ENCODE measurements at places on chromosomes 13 and 19.
A peak's percentile ranks its signal among the peaks of the same experiment; 100 is the strongest.

- no peak for DNase-seq
Observed at GRCh38 chr19:18233224-18233825, 7.1 kb upstream of the PDE4C start.

- no peak for DNase-seq
Observed at GRCh38 chr13:113309473-113309872, 12.4 kb downstream of the LAMP1 start.

GRCh38 chr19:28641395-28641794 lies 571.6 kb downstream of the UQCRFS1 start:
- no peak for DNase-seq

DNA sequence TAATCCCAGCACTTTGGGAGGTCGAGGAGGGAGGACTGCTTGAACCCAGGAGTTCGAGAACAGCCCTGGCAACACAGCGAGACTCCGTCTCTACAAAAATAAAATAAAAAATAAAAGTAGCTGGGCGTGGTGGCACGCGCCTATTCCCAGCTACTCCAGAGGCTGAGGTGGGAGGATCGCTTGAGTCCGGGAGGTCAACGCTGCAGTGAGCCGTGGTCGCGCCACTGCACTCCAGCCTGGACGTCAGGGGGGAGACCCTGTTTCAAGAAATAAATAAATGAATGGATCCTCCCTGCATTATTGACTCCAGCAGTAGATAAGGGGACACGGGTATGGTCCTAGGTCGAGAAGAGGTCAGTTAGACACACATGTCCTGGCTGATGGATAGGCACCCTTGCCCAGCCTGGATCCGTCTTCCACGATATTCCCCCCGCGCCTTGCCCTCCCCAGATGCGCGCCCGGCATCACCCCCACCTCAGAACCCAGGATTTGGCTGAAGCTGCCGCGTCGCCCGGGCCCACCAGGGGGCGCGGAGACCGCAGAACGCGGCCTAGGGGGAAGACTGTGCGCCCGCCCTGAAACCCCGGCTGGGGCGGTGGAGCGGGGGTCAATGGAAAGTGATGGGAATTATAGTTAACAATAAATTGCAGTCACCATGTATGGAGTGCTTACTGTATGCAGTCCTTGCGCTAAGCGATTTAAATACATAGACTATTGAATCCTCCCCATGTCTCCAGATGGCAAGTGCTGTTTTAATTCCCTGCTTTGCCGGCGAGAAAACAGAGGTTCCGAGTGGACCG lies 2.1 kb upstream of the HOOK2 start:
- peak; percentile 65 for DNase-seq

GRCh38 chr19:48630296-48631063 lies 6.7 kb downstream of the DBP start:
- no peak for DNase-seq

- DNase-seq: no peak
Observed at GRCh38 chr13:73954808-73955207, 179.4 kb downstream of the KLF12 start.

- no peak for DNase-seq
Observed at GRCh38 chr13:106241974-106242953, 293.2 kb downstream of the EFNB2 start.

GRCh38 chr19:2318923-2319322 lies 9.5 kb downstream of the LSM7 start:
- no peak for DNase-seq

- DNase-seq: no peak
Observed at GRCh38 chr13:76016799-76017400, 380.8 kb downstream of the LMO7 start.

GRCh38 chr19:35932291-35932936 lies 3.8 kb upstream of the LRFN3 start:
- DNase-seq: no peak

DNA sequence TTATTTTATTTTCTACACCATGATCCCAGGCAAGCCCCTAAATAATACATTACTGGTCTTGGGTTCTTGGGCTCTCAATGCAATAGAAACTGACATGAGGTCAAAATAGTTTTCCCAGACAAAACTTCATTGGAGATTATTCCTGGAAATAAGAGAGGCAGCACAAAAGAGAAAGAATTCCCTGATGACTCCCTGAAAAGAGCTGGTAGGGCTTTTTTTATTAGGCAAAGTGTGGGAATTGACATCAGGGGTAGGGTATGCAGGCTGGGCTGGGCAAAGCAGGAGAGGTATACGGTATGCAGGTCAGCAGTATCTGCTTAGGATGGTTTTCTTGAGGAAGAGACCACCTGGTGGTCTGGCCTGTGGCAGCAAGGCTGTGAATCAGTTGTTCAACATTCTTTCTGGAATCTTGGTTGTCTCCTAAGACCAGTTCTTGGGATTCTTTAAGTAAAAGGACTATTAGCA lies 9.3 kb upstream of the IGFL3 start:
- no peak for DNase-seq

- no peak for DNase-seq
Observed at GRCh38 chr13:28607187-28607955, 51.6 kb upstream of the POMP start.

DNA sequence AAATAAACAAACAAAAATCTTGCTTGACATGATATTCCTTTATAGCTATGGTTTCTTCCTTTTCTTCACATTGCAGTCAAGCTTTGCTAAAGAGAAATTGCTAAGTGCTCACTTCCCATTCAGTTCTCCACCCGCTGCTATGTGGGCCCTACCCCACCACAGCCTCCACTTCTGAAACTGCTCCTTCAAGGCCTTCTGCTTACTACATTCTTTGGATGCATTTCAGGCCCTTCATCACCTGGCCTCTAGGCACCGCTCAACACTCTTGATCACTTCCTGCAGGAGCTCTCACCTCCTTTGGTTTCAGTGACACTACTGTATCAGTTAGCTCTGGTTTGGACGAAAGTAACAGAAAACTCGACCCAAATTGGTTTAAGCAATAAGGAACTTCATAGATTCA lies 72.4 kb downstream of the KLF5 start:
- DNase-seq: no peak

DNA sequence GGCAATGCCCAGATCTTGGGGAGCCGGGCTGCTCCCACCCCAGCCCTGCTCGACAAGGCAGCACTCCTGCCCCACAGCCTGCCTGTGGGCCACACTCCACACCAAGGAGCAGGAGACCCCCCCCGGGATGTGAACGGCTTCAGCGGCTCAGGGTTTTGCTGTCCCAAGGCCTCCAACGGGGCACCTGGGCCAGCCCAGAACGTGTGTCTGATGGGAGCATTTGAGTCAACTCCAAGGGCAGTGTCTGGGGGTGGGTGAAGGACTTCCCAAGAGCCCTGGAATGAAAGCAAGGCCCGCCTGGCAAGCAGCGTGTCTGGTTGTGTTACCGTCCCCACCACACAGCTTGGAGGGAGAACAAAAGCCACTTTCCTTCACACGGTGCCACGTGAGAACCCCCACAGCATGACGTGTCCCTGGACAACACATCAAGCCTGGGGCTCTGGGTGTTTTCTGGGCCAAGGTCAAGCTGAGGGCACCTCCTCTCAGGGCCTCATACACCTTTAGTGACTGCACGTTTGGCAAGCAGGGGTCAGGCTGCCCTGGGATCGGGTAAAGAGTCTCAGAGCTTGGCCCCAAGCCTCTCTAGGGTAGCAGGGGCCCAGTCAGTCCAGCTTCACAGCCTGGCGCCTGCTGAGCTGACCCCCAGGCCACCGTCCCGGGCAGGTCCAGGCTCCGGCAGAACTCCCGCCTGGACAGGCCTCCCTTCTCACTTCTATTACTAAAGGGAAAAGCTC lies 6.0 kb downstream of the C13orf46 start:
- DNase-seq: no peak

DNA sequence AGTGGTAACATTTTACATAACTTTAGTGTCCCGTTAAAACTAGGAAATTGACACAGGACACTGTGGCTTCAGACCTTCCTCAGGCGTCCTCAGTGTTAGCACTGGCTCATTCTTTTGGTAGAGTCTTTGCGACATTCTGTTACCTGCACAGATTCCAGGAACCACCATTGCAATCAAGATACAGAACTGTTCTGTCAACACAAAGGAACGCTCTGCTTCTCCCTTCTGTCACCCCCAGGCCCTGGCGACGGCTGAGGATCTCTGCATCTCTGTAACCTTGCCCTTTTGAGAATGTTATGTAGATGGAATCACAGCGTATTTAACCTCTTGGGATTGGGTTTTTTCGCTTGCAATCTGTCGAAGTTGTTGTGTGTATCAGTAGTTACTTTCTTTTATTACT lies 22.6 kb downstream of the KDM4B start:
- DNase-seq: no peak

DNA sequence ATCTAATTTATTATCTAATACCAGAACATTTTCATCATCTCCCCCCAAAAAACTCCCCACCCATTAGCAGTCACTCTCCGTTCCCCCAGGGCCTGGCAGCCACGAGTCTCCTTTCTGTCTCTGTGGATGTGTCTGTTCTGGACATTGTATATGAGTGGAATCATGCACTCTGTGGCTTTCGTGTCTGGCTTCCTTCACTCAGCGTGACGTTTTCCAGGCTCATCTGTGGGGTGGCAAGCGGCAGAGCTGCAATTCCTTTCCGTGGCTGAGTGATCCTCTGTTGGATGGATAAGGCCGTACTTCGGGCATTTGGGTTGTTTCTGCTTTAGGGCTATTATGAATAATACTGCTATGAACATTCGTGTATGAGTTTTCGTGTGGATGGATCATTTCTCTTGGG lies 3.1 kb downstream of the AP2S1 start:
- no peak for DNase-seq

DNA sequence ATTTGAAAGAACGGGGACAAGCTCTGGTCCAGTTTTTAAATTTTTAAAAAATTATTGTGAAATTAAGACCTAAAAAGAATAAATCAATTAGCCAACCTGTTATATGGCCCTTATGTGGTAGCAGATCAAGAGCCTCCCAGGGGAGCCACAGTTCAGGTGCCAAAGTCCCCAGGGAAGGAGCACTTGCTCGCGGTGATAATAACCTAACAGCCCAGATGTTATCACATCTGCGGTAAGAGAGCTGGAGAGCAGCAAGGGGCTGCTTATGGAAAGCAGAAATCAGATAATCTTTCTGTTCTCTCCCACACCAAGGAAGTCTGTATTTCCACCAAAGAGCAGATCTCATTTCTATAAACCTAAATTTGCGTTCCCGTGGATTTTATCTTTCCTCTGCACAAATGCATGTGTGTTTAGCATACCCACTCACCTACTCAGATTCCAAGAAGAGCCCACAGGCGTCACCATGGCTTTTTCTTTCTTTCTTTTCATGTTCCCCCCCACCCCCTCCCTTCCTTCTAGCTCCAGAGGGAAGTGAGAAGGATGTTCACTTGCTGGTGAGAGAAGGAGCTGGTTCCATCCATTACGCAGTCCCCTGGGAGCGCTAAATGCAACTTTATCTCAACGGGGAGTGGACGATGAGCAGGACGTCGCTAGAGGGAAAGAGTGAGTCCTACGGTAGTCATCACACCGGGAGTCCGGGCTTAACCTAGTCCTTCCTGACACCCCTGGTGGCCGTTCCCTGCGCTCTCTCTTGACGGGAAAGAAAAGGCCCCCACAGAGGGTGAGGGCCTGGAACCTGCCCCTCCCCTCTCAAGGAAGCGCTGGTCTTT lies 1.6 kb upstream of the POU4F1 start:
- DNase-seq: no peak

DNA sequence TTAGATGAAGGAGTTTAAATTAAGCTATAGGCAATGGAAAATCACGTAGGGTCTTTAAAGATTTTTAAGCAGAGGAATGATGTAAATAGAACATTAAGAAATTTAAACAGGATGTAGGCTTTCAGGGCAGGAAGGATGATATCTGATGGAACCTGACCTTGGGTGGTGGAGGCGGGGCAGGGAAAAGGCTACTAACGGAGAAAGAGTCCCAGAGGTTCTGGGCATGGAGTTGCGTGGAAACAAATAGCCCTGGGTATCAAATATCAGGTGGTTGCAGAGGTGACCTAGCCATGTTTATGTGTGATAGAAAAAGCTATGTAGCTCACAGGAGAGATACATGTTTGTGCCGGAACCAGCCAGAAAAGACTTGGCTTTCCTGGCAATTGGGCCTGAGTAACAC lies 7.8 kb upstream of the CDK8 start:
- DNase-seq: no peak

GRCh38 chr13:20340759-20341171 lies 108.6 kb upstream of the GJB6 start:
- no peak for DNase-seq

GRCh38 chr19:31073485-31074198 lies 275.6 kb downstream of the TSHZ3 start:
- DNase-seq: no peak

DNA sequence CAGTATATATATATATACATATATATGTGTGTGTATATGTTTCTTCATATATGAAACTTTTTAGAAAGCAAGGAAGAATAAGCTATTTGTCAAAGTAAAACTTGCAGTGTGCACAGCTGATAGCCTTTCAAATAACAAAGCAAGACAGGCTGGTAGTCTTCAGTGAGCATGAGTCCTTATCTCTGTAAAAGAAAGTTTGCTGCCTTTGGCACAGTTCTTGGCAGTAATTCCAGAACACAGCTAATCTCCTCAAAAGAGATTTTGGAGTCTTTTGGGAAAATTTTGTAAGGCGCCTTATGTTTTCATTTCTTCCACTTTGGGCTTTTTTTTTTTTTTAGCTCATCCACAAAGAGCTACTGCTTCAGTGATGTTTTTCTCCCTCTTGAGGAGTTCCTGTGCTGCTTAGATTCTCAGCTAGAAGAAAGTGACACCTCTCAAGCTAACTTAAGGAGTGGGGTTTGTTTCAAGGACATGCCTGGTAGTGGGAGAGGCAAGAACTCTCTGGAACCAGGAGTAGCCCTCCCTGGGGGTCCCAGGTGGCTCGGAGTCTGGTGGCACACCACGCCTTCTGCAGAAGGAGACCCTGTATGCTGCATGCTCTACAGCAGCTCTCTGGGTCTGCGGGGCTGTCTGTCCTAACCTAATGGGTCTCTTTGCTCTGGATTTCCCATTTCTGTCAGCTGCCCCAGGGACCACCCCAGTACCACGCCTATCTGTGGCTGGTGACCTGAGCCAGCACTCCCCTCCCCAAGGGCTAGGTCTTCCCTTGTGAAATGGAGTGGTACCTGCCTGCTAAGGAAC lies 58.8 kb downstream of the TNFRSF19 start:
- no peak for DNase-seq

GRCh38 chr19:13839130-13839937 lies 37.6 kb upstream of the NANOS3 start:
- DNase-seq: peak; percentile 78

All from stimulated activated CD8-positive, alpha-beta memory T cell treated with anti-CD3 and anti-CD28 coated beads, Interleukin-12 subunit alpha, Interleukin-12 subunit beta, amount 100 ng/mL, for 1 hour (primary cell).